Stimulated activated CD8-positive, alpha-beta memory T cell treated with anti-CD3 and anti-CD28 coated beads, Interleukin-15, amount 100 ng/mL, for 48 hours (primary cell): ENCODE measurements at places on chromosomes 6 and 20.

DNA sequence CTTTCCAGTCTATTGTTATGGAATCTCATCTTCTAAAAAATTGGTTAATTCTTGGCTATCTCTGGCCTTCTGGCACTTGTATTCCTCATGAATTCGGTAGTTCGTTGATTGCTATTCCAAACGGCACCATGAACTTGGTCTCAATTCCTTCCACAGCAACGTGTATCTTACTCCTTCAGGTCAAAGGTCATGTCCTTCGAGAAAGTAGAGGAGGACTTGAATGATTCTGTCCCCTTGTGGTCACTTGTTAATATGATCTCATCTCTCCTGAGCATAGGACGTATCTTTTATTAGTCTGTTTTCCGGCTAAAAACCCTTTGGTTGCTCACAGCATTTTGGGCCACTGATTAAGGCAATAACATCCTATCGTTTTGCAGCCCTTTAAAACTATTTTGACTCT is 9.4 kb downstream of the TLDC2 start:
- no peak for DNase-seq

- no peak for DNase-seq
These were observed 160.7 kb downstream of the DLL1 start for GRCh38 chr6:170130201-170130621.

GRCh38 chr6:147322299-147323162 is 118.3 kb downstream of the STXBP5 start:
- DNase-seq = no peak

DNA sequence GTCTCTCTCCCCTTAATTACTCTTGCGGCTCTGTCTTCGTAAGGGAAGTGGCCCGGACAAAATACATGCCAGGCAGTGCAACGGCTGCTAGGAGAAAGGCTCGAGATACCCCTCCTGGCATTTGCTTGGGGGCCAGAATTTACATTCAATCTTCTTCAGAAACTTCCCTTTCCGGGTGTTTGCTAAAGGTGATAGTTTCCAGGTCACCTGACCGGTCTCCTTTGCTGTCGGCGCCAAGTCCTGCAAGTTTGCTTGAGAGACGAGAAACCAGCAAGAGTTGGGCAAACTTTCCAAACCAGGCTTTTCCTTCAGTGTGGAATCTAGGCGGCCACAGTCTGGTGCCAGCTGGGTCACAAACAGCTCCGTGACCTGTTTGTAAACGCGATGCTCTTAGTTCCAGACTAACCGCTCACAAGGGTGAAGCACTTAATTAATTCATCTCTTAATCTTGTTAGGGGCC is 563 bp upstream of the SRSF3 start:
- no peak for DNase-seq

DNA sequence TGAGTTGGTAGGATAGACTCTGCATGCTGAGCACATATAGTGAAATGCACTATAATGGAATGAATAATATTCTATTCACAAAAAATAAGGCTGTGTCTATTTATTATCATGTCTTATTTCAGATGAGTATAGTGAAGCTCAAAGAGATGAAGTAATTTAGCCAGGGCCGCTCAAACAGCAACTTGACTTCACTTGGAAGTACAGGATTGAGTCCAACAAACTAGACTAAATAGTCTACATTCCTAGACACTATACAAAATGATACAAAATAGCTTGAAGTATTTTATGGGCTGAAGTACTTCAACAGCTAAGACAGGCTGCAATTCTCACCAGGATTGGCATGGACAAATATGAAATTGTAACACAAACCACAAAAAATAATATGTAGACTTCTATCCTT is 144.5 kb upstream of the DST start:
- no peak for DNase-seq

- no peak for DNase-seq
These were observed 17.0 kb upstream of the FHL5 start for GRCh38 chr6:96545882-96546281.

DNA sequence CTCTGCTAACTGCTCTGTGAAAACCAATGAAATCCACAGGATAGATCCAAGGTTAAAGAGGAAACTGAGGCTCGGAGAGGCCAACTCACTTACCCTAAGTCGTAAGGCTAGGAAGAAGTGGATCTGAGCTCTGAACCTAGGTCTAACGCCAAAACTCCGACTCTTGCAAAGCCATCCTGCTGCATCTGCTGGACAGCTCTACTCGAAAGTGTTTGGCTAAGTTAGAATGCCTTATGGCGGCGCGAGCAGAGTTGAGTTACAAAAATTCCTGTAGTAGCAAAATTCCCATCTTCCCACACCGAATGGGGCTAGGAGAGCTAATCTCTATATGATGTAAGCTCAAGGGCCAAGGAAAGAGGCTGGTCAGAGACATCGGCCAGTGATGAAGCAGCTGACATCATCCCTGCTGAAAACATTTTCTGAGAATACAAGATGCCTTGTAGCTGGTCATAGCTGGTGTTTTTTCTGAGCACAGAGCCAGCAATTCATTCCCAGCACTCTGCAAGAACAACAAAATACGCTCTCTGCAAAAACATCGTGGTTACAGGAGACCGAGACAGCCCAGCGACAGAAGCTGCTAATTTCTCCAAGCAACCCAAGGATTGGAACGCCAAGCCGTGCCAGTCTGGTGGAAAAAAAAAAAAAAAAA is 1.8 kb downstream of the SPATA2 start:
- DNase-seq = no peak

- no peak for DNase-seq
These were observed 46.1 kb downstream of the PRKN start for GRCh38 chr6:162681447-162681846.
